ENCODE measurements at places on chromosomes 16 and 17.

GRCh38 chr16:12449795-12450194, 353.9 kb downstream of the CPPED1 start:
- DNase-seq: peak; percentile 26

- DNase-seq: no peak
Measured at GRCh38 chr16:81723098-81723723, 55.9 kb upstream of the PLCG2 start.

- peak; percentile 42 for DNase-seq
Measured at GRCh38 chr16:24255456-24256371, at the start of gene CACNG3. Gene CACNG3 (plus strand): TSS chr16:24256335. CDS start chr16:24256755, 420 bp downstream.

DNA sequence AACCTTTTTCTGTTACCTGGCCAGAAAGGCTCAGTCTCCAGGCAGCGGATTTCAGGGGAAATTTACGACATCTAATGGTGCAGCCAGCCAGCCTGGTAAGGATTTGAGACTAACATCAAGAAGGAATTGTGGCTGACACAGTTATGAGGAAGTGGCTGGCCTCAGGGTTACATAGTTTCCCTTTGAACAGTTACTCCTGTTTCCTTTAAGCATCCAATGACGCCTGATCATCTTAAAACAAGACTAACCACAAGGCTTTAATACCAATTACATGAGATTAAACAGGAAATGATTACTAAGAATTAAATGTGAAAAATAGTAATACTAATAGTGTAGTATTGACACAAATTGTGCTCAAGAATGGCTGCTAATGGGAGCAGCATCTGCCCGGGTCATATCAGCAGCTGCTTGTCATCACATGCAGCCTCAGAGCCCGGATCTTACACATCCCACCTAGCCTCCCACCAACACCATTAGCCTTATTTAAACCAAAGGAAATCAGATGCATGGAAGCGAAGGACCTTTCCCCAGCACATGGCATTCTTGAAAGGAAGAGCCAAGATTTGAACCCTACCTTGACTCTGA, 431.8 kb downstream of the PMP22 start:
- DNase-seq: no peak

GRCh38 chr16:81815429-81815766, 36.3 kb downstream of the PLCG2 start:
- no peak for DNase-seq

DNA sequence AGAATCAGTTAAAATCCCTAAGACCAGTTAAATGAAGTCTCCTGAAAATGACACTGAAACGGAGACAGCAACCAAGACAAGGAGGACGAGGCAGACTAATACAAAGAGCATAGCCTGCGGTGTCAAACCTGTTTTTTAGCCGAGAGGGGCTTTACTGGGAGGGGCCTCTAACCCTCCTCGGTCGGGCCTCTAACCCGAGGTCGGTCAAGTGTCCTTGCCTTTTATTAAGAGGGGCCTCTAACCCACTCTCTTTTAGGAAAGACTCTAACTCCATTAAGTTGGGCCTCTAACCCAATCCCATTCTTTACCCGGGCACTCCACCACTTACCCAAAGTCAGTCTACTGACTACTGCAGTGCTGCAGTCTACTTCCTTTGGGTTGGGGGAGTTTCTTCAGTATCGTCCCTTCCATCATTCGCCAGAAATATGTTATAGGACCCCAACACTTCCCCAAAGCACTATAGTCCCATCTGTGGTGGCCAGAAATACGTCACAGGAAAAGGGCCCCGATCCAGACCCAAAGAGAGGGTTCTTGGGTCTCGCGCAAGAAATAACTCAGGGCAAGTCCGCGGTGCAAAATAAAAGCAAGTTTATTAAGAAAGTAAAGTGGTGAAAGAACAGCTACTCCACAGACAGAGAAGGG, 39.2 kb upstream of the ARL4D start:
- no peak for DNase-seq

- DNase-seq: no peak
Measured at GRCh38 chr16:3066440-3066748, 954 bp downstream of the IL32 start.

- DNase-seq: no peak
Measured at GRCh38 chr17:28573040-28573380, 1.7 kb upstream of the PIGS start.

- DNase-seq: no peak
Measured at GRCh38 chr17:64037802-64038201, 17.4 kb upstream of the ICAM2 start.

DNA sequence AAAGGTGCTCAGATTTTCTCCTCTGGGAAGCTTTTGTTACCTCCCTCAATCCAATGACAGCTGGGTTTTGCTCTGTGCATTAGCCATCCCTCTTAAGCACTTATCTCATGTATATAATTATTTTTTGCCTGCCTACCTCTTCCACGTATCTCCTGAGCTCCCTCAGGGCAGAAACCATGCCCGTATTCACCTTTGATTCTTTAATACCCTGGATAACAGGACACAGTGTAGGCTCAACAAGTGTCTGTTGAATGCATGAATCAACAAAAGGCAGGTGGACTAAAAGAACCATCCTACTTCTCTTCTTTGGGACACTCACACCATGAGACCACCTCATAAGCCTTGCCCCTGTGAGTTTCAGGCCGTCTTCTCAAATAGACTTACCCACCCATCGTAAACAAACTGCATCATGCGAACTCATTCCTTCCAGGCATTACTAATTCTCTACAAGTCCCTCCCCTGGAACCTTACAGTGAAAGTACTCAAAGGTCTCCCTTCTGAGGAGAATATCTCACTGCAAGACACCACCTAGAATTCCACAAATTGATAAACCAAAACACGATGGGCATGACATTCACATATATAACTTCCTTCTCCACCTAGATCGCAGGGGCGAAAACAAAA, 3.2 kb downstream of the ARHGAP17 start:
- no peak for DNase-seq

DNA sequence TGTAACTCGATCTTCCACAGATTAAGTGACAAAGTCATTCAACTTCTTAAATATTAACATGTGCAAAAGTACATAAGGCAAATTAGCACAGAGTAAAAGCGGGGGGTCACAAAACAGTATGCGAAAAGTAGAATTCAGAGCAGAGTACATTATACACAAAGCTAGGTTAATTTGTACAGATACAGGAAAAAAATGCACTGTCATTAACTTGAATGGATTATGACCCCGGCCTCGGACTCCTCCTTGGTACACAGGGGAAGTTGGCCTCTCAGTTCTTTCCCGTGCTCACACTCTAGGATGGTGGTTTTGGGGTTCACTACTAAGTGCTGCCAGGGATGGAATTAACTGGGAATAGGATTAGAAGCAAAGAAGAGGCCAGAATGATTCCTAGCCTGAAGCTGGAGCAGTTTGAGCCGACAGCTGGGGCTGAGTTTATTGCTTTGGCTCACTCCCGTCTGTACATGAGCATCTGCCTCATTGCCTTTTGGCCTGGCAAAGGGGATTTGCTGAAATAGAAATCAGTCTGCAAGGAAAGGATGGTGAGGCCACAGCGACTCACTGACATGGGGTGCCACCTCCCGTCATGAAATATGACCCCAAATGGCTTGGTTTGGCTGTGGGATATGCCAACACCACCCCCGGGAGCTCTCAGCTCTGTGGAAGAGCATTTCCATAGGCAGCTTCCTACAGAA, 23.6 kb downstream of the NTN1 start:
- no peak for DNase-seq

DNA sequence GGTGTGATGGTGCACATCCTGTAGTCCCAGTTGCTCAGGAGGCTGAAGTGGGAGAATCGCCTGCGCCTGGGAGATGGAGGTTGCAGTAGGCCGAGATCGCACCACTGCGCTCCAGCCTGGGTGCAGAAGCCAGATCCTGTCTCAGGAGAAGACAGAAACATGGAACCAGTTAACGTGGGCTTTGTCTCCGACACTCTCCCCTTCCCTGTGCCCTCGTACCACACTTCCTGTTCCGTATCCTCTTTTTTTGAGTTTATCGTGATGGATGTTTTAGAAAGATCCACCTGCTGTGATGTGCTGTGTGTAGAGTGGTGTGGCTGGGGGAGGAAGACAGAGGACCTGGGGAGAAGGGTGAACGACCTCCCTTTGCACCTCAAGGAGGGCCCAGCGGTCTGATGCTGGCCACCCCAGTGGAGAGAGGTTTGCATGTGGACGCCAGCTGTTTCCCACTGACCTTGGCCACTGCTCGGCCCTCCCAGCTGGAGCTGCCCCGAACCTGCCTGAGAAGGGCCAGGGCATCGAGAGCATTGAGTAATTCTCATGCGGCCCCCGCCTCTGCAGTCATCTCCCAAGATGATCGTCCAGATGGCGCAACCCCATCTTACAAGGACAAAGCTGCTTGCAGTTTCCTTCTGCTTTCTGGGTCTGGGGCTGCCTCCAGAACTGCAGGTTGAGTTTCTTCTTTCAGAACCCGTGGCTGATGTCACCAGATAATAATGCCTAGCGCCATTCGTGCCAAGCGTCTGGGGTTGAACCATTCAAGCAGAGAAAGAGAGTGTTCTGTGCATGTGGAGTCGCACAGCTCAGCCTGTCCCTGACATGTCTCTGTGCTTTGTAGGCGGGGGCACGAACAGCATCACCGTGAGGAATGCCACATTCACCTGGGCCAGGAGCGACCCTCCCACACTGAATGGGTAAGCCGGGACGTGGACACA, 126.3 kb downstream of the ABCC1 start:
- no peak for DNase-seq

- DNase-seq: no peak
Measured at GRCh38 chr16:80751167-80751566, 53.2 kb downstream of the CDYL2 start.

GRCh38 chr16:82460766-82461165, 166.0 kb upstream of the CDH13 start:
- DNase-seq: no peak

- DNase-seq: no peak
Measured at GRCh38 chr17:17494870-17495535, 1.2 kb downstream of the RASD1 start.

DNA sequence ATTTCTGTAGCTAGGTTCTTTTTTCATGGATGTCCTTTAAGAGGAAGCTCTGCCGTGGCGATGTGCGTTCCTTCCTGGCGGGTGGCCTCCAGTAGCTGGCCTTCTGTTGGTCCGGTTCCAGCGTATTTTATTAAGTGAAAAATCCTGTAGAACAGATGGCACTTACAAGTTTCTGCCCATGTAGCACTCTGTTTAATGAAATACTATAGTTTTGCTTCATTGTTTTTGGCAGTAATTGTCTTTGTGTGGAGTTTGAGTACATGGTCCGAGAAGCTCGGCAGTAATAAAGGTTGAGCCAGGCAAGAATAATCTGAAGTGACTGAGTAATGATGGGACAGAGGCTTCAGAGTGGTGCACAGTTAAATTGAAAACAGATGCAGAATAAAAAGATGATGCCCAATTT, 20.4 kb downstream of the USP10 start:
- DNase-seq: no peak

DNA sequence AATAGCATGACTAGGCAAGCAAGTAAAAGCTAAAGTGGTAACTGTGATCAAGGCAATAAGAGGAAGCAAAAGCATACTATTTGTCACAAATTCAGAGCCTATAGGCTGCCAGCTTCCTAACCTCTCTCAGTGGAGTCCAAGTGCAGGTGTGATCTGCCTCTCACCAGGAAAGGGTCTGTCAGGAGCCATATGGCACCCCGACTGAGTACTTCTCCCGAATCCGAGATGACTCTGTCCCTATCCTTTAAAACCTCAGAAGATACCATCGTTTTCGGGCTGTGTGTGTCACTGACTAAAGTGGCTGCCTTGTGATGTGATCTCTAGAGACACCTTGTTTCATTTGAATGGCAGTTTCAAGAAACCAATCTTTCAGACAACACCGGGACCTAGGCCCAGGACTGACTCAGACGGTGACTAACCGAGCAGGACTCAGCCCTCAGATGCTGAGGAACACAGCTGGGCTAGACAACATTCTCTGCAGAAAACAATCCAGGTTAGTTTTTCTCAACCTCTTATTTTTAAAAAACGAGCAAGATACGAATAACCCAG, 63.6 kb downstream of the SMG6 start:
- no peak for DNase-seq

- no peak for DNase-seq
Measured at GRCh38 chr17:7893187-7893880, 4.7 kb downstream of the CHD3 start.

DNA sequence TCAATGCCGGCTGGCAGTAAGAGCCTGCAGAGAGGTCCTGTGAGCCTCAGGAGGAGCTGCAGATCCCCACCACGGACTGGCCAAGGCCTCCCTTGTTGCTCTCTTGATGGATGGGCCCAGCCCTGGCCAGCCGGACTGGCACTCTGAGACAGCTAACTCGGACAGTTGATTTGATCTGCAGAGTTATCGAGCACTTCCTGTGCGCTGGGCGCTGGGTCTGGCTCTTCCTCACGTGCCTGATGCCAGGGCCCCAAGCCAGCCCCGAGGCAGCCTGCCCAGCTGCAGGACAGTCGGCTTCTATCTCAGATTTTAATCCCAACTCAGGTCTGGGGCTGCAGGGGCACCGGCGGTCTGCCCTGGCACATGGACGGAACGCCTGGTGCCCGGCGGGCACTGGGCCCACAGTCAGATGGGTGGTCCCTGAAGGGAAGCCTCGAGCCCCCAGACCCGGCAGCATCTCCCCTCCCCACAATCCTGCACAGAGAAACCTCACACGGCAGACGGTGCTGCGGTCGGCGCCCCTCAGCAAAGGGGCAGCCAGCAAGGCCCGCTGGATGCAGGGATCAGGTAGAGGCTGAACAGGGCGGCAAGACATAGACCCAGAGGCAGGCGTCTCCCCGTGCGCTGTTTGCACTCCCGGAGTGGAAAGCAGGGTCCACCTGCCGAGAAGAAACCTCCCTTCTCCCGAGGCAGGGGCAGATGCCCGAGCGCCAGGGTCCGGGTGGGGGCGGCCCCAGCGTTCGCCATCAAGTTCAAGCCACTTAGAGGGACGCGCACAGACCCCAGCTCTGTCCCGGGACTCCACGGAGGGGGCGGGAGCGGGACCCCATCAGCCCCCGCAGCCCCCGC, 34.0 kb downstream of the TIMM22 start:
- DNase-seq: no peak

GRCh38 chr16:69443927-69444631, 19.7 kb downstream of the CYB5B start:
- no peak for DNase-seq

- no peak for DNase-seq
Measured at GRCh38 chr17:58318627-58319172, 9.9 kb downstream of the TSPOAP1 start.

DNA sequence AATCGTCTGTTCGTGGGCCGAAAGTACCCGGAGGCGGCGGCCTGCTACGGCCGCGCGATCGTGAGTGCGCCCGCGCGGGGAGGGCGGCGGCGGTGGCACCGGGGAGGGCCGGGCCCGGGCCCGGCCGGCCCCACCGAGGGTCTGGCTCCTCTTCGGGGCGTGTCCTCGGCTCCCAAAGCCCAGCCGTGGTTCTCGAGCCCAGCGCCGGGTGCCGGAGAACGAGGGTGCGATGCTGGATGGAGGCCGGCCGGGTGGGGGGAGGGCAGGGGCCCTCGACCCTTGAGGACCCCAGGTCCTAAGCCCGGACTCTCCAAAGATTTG, 375 bp downstream of the STUB1 start:
- no peak for DNase-seq

- no peak for DNase-seq
Measured at GRCh38 chr17:61431594-61432311, 20.5 kb upstream of the TBX4 start.

GRCh38 chr17:31413874-31414549, 22.5 kb downstream of the RAB11FIP4 start:
- DNase-seq: no peak

All from stimulated activated CD4-positive, alpha-beta T cell treated with anti-CD3 and anti-CD28 coated beads, Interleukin-4, amount 100 ng/mL, for 48 hours (primary cell).